CD4-positive, alpha-beta T cell treated with Interferon alpha-2 for 1 hour (primary cell): ENCODE measurements at places on chromosomes 1 and 21.

- DNase-seq: peak; percentile 34
Measured at GRCh38 chr1:48109390-48110013, 112.3 kb upstream of the TRABD2B start.

- DNase-seq: no peak
Measured at GRCh38 chr21:42346866-42347600, 3.8 kb downstream of the TFF2 start.

GRCh38 chr21:28904961-28905435 lies 87.7 kb downstream of the LTN1 start:
- DNase-seq: no peak

DNA sequence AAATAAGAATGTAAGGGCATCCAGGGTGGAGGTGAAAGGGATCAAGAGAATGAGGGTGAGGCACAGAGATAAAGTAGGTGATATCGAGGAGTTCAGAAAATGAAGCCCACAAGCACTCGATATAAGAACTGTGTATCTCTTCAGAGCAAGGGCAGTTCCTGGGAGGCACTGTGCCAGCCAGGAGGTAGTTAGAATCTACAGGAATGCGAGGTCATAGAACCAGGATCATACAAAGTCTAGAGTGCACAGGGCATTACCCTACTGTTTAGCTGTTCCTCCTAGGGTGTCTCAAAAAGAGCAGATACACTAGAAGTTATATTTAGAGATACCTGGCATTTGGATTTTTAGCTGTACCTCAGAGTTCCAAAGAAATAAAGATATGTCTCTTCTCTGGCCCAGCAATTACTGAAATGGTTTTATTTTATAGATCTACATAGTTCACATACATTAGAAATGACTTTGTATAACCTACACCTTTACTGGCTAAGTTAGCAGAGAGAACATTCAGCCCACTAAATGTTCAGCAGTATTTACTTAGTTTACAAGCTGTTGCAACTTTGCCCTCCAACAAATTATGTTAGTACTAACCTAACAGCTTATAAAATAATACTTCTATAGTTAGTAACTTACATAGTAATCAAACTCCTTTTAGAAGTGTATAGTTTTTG lies 1.6 kb downstream of the OVAAL start:
- DNase-seq: no peak

GRCh38 chr1:182565537-182565936 lies 23.5 kb downstream of the RNASEL start:
- DNase-seq: no peak

- DNase-seq: peak; percentile 82
Measured at GRCh38 chr1:174968750-174969244, 30.9 kb upstream of the CACYBP start.

- no peak for DNase-seq
Measured at GRCh38 chr21:30917557-30917956, 36.2 kb upstream of the KRTAP11-1 start.

GRCh38 chr1:16071614-16072013 lies 1.8 kb downstream of the FAM131C start:
- no peak for DNase-seq

GRCh38 chr1:160400646-160401486 lies 502 bp downstream of the VANGL2 start:
- DNase-seq: no peak

- peak; percentile 32 for DNase-seq
Measured at GRCh38 chr1:24111996-24112779, at the start of gene MYOM3. Gene MYOM3, minus strand, starts transcription at chr1:24112135. Its CDS starts 3,499 bp downstream, at chr1:24108636.

- DNase-seq: peak; percentile 15
Measured at GRCh38 chr1:25677193-25677773, 60.7 kb downstream of the MAN1C1 start.

DNA sequence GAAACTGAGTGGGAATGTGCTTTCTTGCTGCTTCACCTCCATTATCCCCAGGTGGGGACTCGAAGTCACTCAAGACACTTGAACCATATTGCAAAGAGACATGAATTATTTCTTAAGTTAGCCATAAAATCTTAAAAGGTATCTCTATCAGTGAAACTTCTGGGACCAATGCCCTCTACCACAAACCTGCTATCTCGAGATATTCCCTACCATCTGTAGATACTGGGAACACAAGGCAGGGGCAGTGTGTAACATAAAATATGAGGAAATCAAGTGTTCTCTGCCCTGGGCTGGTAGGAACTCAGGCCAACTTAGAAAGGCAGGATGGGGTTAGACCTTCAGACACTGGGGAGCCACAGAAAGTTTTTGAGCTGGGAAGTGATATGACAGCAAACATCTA lies 1.3 kb upstream of the CD58 start:
- no peak for DNase-seq

- no peak for DNase-seq
Measured at GRCh38 chr1:16119504-16119903, 36.4 kb downstream of the EPHA2 start.

- DNase-seq: no peak
Measured at GRCh38 chr1:235979716-235980333, 85.1 kb downstream of the NID1 start.

- DNase-seq: no peak
Measured at GRCh38 chr1:113282893-113283285, 107.4 kb upstream of the MAGI3 start.

DNA sequence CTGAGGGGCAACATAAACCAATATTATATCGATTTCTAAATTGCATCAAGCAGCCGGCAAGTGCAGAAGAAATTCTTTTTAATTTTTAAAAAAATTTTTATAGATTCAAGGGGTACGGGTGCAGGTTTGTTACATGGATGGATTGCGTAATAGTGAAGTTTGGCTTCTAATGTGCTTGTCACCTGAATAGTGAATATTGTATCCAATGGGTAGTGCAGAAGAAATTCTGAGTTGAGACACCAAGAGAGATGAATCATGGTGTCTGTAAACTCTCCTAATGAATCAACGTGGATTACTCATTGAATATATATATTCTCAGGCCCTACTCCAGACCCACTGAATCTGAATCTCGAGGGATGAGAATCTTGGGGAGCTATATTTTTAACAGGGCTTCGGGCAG lies 253.7 kb upstream of the FOXD3 start:
- no peak for DNase-seq

- DNase-seq: no peak
Measured at GRCh38 chr1:208524376-208524775, 280.2 kb upstream of the PLXNA2 start.

GRCh38 chr1:72526926-72527325 lies 244.6 kb upstream of the NEGR1 start:
- DNase-seq: no peak

DNA sequence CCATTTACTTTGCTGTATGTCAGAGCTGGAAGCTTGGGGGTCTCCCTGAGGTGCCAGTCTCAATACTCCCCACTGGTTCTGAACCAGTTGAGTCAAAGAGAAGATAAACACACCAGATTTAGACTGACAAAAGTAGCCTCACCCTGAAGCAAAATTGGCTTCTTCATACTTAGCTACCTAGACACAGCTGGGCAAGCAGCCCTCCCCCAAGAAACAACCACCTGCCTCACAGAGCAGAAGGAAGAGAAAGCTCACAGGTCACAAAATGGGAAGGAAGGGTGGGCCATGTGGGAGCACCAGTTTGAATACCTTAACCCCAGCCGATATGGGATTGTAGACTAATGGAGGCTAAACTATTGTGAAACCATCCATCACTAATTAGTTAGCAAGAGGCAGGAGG lies 24.6 kb upstream of the MYSM1 start:
- no peak for DNase-seq

- DNase-seq: no peak
Measured at GRCh38 chr1:165371588-165372225, 15.2 kb upstream of the LMX1A start.

DNA sequence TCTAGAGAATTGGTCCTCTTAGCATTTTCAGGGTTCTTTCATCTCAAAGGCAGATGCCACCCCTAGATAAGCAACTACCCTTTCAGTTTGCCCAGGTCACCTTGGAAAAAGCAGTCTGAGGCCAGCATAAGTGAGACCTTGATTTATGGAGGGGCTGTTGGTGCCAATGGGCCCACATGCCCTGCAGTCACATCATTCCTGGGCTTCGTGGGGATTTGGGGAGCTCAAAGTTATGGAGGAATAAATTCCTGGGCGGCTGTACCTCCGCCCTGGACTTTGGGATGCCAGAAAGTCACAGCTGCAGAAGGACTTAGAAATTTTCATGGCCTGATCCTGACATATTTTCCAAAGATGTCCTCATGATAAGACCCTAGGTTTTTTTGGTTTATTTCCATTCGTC lies 2.7 kb upstream of the SDHB start:
- no peak for DNase-seq

DNA sequence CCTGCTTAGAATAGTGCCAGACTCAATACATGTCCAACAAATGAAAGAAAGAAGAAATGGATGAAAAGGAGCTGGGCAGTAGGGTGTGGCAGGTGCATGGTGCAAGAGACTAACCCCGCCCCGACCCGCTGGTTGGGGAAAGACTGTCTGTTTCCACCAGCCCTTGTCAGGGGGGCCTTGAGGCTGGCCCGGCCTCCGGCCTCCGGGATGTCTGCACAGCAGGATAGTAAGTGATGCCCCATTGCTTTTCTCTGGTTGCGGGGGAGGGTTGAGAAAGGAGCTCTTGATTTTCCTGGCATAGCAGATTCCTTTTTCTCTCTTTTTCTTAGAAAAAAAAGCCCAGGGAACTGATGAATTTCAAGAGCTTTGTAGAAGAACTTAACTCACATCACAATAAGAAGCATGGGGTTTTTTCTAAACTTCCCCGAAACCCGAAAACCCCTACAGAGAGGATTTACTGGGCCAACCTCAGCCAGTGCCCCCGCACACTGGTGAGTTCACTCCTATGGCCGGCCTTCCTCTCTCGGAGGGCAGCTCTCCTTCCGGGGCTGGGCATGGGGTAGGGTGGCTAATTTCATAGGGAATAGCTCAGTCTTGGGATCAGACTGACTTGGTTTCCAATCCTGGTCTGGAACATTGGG lies 12.5 kb upstream of the TTC22 start:
- no peak for DNase-seq

DNA sequence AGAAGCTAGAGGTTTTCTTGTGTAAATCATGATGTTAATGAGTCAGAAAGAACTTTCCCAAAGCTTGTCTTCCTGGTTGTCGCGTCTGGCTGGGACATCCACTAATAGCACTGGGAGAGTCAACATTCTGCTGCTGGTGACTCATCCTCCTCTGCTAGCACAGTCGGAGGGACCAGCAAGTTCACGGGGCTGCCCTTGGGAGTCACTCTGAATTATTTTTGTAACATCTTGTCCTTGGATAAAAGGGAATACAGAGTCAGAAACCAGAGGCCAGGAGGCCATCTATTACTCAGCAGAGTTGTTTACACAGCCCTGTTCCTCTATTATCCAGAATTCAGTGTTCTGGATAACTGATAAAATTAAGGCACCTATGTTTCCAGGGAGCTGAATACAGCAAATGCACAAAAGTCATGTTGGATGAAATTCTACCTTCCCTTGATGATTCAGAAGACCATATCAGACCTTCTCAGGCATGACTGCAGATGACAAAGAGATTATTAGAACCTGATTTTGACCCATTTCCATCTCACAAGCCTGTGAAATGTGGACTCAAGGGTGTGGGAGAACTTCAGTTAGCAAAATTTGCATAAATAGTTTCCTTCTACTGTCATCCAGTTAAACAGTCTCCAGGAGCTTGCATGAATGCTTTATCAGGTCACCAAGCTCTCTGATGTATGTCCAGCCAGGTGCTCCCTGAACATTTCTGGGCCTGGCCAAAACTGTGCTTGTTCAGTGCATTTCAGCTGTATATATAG lies 68.1 kb downstream of the JAK1 start:
- no peak for DNase-seq

GRCh38 chr1:1623181-1623630 lies 7.9 kb downstream of the MIB2 start:
- DNase-seq: no peak

DNA sequence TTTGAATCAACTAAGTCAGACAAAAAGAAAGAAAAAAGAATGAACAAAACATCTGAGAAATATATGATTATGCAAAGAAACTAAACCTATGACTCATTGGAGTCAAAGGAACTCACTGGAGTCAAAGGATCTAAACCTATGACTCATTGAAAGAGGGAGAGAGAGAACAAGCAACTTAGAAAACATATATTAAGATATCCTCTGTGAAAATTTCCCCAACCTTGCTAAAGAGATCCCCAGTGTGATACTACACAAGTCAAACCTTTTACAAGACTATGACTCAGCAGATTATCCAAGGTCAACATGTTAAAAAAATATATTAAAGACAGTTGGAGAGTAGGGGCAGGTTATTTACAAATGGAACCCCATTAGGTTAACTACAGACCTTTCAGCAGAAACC lies 1538.3 kb downstream of the NCAM2 start:
- DNase-seq: no peak

GRCh38 chr1:174736831-174737230 lies 262.9 kb upstream of the CACYBP start:
- no peak for DNase-seq

DNA sequence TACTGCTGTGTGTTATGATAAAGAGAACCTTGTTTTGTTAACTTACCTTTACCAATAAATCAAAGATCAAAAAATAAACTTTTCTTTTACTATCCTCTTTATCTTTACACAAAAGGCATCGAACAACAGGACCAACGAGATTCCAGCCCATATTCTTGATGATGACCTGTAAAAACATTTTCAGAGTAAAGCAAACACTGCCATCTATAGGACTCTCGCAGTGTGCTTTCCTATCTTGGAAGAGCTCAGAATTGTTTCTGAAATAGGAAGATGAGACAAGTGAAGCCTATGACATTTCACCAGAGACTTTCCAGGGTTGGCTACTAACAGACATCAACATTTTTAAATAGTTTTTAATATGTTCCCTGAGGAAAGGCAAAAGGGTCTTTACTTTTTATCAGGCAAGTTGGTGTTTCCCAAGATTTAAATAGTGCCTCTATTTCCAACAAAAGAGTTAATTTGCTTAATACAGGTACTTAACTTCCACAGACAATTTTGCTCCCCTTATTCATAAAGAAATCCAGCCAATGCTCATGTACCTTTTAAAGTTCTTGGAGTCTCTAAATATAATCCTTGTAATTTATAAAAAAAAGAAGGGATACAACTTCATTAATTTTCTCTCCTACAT lies 7.3 kb downstream of the GLMN start:
- DNase-seq: peak; percentile 48

DNA sequence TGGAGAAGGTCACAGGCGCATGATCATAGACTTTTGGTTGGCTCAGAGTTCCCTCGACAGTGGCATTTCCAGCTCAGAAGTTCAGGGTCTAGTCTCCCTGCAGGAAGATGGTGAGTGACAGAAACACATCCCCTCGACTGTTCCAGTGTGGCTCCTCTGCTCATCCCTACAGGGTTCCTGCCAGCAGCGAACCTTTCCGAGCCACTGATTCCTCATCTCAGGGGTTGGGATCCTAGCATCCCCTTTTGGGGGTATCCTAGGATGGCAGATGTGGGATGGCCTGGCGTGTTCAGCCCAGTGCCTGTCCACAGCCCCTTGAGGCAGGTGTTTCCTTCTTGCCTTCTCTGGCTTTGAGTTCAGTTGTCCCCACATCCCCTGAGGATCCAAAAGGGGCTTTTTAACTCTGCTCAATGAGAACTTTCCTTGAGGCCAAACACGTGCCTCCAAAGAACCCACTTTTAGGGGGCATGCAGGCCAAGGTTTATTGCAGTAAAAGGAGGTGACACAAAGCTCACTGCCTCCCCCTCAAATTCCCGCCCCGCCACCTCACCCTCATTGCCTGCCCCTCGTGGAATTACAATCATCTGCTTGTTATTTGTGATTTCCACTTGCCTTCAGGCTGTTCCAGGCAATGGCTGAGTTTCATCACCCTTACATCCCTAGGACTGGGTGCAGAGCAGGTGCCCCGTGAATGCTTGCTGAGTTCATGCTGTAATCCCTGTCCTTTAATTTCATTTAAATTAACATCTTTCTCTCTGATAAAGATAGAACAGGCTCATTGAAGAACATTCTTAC lies 440.7 kb downstream of the CAMTA1 start:
- no peak for DNase-seq
